Activated T-cell treated with anti-CD3 and anti-CD28 coated beads for 1 hour (primary cell): ENCODE measurements at places on chromosomes 3 and 15.

- no peak for DNase-seq
These were observed 48.6 kb downstream of the KCNMB2 start for GRCh38 chr3:178584722-178585380.

DNA sequence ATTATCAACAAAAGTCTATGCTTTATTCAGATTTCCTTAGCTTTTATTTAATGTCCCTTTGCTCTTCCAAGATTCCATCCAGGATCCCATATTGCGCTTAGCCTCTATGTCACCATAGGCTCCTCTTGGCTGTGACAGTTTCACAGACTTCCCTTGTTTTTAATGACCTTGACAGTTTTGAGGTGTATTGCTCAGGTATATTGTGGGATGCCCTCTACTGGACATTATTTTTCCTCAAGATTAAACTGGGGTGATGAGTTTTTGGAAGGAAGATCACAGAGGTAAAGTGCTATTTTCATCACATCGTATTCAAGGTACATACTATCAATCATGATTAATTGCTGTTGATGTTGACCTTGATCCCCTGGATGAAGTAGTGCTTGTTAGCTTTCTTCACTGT is 99.1 kb upstream of the SMAD3 start:
- no peak for DNase-seq

DNA sequence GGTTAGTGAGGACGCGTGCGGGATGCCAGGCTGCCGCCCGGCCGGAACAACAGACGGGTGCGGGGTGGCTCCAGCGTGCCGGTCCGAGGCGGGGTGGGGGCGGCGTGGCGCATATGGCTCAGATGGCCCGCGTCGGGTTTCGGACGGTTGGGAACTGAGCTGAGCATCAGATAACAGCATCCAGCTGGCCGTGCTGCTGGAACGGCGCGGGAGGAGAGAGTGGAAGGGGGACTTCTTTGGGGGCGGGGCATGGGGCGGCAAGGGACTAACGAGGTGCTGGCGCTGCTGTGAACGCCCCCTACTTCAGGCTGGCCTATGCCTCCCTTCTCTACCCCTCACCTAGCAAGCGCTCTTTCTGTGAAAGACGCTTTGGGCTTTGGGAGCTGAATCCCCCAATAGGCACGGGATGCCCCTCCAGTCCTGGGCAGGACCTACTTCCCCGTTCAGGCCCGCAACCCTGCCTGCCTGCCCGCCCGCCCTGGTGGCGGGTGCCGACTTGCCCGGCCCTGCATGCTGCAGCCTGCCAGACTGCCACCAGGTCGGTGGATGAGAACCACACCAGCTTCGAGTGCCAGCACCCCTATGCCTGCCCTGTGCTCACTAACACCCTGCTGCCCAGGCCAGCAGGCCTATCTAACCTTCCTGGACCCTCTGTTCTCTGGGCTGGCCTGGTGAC is 542 bp downstream of the INKA1 start:
- DNase-seq = no peak

GRCh38 chr3:65484964-65485363 is 553.8 kb downstream of the MAGI1 start:
- DNase-seq = no peak

DNA sequence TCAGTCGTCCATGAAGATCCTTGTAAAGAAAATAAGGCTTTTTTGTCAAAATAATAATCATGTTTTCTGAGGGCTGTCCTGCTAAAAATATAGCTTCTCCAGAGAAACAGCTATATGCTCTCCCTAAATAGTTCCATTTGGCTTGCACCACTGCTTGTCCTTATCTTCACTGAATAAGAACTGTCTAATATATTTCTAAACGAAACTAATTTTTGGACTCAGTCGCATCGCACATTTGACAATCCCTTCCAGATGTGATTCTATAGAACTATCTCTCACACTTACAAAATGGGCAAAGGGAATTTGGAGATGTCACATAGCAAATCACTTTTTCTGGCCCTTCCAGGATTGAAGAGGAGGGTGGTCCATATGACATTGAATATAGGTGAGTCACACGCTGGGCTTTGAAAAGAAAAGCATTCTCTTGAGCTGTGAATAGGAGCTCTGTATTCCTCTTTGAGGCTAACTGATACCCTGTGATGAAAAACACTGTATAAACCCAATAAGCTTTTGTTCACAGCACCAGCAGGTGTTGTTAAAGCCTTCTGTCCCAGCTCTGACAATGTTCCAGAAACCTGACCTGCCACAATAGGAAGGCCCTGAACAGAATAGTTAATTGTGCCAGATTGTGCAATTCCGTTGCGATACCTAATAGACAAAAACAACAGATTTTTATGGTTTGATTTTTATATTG is 1144.2 kb downstream of the ROBO2 start:
- no peak for DNase-seq

GRCh38 chr3:18011387-18011786 is 269.0 kb upstream of the TBC1D5 start:
- no peak for DNase-seq

GRCh38 chr15:25775317-25775912 is 87.7 kb downstream of the ATP10A start:
- no peak for DNase-seq

DNA sequence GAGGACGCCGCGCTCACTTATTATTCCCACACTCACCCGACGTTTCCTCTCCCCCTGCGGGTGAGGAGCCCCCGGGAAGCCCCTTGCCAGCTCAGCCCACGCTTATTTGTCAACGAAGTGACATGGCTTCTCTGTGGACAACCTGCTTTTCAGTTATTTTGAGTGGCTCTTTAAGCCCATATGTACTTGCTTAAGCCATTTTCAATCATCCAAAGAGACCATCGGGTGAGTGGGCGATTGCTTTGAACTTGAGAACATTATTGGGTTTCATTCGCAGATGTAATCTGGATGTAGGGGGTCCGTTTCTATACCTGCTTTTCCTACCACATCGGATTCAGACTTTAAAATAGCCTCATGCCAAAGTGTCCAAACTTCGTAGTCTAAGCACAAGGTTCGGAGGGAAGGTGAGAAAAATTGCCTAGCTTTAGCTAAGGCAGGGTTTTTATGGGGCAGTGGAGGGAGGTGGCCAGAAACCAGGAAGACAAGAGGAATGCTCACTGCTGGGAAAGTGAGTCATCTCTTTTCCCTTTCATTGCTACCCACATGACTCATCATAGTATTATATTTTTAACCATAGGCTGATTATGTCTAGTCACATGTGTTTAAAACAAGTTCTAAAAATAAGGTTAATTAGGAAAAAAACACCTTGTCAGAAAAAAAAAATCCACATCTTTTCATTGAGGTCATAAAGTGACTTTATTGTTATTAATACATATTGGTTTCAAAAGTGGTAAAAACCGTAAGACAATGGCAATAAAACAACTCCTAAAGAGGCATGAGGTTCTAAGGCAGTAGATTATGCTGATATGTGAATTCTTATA is 773.1 kb upstream of the NR2F2 start:
- DNase-seq = no peak
